Stimulated activated naive CD4-positive, alpha-beta T cell (primary cell): ENCODE measurements at places on chromosomes 2 and 18.

DNA sequence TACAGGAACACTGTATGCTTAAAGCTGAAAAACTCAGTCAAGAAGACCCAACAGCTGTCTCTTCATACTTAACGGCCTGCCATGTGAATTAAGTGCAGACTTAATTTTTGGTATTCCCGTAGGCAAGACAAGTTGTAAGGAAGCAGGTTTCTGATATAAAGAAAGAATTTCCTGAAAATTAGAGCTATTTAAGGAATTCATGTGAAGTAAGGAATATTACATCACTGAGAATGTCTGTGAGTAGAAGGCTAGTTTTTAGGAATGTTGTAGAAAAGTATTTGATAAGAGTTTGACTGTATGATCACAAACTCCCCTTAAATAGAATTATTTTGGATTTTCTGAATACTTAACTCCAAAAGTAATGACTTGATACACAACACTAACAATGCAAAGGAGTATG is 51.0 kb downstream of the WDR33 start:
- DNase-seq: no peak

- no peak for DNase-seq
Observed at GRCh38 chr2:151336863-151337371, 20.5 kb upstream of the TNFAIP6 start.

- no peak for DNase-seq
Observed at GRCh38 chr2:48471048-48471474, 58.9 kb upstream of the STON1 start.

DNA sequence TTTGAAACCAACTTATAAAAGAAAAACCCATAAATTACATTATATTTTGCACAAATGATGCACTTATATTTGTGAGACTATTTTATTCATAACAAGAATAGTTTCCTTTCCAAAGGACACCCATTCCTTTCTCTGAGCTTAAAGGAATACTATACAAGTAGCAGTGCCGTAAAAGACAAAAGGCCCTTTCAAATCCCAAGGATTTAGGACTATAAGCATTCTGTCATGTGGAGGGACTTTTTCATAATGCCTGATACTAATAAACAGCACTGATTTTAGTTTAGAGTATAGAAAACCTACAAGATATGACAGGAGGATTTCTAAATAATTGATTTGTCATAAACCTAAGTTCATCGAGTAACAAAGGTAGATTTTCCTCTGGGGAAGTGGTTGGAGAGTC is 1134.2 kb upstream of the ZEB2 start:
- no peak for DNase-seq

GRCh38 chr2:174442546-174443510 is 44.0 kb downstream of the GPR155 start:
- no peak for DNase-seq

GRCh38 chr2:209395652-209396051 is 28.2 kb upstream of the MAP2 start:
- no peak for DNase-seq
